ENCODE measurements at places on chromosomes 2 and 18. TPM values are rescaled to one million over a fixed set of nuclear protein-coding genes. Genes with fewer than 3 reads are reported as not detected.

Gene KCNK3
- polyA plus RNA-seq = 3.5 TPM

Gene MARCO
- not detected for polyA plus RNA-seq

Gene CPS1
- 230 TPM for polyA plus RNA-seq

Gene KLHL41
- 12.3 TPM for polyA plus RNA-seq

Gene SLC5A7
- not detected for polyA plus RNA-seq

Gene TRIM54
- 41.6 TPM for polyA plus RNA-seq

Gene GYPC
- 69.7 TPM for polyA plus RNA-seq

Gene IL36G
- polyA plus RNA-seq = not detected

Gene CDH19
- not detected for polyA plus RNA-seq

Gene RGPD4
- not detected for polyA plus RNA-seq

Gene IL1RL1
- not detected for polyA plus RNA-seq

Gene MAB21L4
- polyA plus RNA-seq = not detected

Gene GAL3ST2
- not detected for polyA plus RNA-seq

Gene SERPINB11
- polyA plus RNA-seq = not detected

Gene SRBD1
- polyA plus RNA-seq = 10.7 TPM

Gene ZC3H6
- polyA plus RNA-seq = 2.9 TPM

Gene MC4R
- 1.1 TPM for polyA plus RNA-seq

Gene CLEC4F
- not detected for polyA plus RNA-seq

Gene PTRHD1
- polyA plus RNA-seq = 35.5 TPM

Gene DSG4
- polyA plus RNA-seq = not detected

Gene SOWAHC
- polyA plus RNA-seq = 8.5 TPM

Gene RGPD3
- polyA plus RNA-seq = 0.05 TPM

Gene DSG1
- polyA plus RNA-seq = not detected

Gene ZNF892
- polyA plus RNA-seq = 4.7 TPM

Gene UGGT1
- 8.8 TPM for polyA plus RNA-seq

Gene EPC2
- 2.1 TPM for polyA plus RNA-seq

Gene PKDCC
- 185 TPM for polyA plus RNA-seq

Gene LIPG
- 1.5 TPM for polyA plus RNA-seq

Gene CELF4
- polyA plus RNA-seq = 2.1 TPM

Gene C2orf81
- 7.1 TPM for polyA plus RNA-seq

Data from cardiac muscle cell (in vitro differentiated cells and primary cell).